Kidney capillary endothelial cell (primary cell): ENCODE measurements at places on chromosomes 3 and 15.

DNA sequence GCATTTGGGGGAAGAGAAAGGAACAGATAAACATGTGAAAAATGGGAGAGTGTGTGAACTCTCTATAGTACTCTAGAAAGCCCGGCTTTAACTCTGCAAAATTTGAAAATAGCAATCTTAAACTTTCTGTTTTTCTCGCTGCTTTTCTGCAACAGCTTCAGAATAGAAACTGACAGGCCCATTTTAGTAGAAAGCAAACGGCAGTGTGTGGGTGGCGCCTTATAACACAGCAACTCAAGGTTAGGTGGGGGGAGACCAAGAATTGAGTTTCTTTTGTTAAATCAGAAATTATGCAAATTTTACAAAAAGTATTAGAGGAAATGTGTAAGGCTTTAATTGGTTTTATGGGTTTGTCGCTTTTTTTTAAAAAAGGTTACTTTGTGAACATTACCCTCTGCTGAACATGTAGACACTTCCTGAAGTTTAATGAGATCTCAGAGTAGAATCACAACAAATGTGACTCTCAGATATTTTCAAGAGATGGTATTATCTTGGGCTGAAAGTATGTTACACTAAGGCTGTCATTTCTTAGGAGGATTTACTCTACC lies 107.0 kb downstream of the PTPRG start:
- DNase-seq = no peak

GRCh38 chr3:55686426-55687254 lies 199.5 kb upstream of the WNT5A start:
- no peak for DNase-seq

GRCh38 chr3:13477943-13478342 lies 2.2 kb upstream of the HDAC11 start:
- no peak for DNase-seq

DNA sequence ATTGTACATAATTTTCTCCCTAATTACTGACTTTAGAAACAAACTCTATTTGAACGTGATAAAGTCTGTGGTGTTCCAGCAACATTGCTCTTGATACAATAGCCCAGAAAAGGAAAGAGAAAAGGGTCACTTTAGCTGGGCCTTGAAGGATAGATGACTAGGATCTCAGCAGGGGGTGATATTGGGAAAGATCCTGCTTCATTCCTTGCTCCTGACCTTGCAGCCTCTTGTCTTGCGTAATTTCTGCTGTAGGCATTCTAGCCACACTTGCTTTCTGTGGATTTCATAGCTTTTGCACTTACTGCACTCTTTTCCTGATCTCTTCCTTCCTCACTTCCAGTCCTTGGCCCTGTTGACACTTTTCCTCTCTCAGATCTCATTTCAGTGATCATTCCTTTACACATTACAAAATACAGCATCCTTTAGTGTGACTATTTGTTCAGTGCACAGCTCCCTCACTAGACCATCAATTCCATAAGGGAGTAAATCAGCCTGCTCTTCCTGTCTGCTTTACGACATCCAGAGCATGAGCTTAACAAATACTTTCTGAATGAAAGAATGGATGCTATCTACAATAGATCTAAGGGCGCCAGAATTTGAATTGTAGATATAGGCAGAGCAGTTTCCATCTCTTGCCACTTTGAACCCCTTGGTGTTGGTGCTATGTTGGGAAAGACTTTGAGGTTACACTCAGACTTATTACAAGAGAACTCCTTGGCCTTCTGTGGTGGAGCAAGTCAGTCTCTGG lies 559.6 kb upstream of the MDFIC2 start:
- no peak for DNase-seq

DNA sequence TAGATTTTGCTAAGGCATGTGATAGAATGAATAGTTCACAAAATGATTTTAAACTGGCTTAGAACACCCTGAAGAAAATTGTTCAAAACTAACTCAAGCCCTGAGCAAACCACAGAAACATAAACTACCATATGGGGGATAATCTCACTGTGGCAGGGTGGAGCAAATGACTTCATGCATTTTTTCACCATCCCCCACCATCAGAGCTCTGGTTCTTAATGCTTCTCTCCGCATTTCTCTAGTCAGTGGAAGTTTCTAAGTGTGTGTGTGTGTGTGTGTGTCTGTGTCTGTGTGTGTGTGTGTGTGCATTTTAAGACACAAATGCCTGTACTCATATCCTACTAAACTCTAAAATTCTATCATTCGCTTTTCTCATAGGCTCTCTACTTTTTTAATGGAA lies 107.1 kb upstream of the PHLDB2 start:
- no peak for DNase-seq

DNA sequence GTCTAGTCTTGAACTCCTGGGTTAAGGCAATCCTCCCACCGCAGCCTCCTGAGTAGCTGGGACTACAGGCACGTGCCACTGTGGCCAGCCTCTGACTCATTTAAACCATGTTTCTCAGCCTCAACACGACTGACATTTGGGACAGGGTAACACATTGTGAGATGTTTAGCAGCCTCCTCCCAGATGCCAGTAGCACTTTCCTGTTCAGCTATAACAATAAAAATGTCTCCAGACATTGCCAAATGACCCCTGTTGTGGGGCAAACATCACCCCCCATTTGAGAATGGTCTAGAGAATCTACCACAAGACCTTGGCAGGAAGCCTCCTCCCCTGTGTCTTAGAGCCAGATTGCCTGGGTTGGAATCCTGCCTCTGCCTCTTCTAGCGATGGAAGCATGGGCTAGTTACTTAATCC lies 8.4 kb downstream of the TMEM40 start:
- DNase-seq = no peak

- no peak for DNase-seq
These were observed 13.3 kb downstream of the SEMA3G start for GRCh38 chr3:52431459-52432223.

- no peak for DNase-seq
These were observed 71.4 kb downstream of the SMAD3 start for GRCh38 chr15:67136802-67137201.

DNA sequence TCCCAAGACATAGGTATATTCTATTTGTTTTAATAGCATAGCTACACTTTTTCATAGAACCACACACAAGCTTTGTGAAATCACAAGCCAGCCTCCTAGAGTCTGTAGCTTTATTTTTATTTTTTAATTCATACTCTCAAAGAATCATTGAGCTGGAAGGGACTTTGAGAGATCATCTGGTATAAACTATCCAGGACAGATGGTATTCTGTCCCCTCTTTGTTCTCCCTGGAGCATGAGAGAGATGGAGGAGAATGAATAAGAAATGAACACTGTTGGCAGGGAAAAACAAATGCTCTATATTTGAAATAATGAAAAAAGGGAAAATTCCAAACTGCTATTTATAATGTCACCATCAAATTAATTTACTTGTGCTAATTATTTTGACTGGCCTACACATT lies 338.7 kb upstream of the IL12A start:
- DNase-seq = no peak

DNA sequence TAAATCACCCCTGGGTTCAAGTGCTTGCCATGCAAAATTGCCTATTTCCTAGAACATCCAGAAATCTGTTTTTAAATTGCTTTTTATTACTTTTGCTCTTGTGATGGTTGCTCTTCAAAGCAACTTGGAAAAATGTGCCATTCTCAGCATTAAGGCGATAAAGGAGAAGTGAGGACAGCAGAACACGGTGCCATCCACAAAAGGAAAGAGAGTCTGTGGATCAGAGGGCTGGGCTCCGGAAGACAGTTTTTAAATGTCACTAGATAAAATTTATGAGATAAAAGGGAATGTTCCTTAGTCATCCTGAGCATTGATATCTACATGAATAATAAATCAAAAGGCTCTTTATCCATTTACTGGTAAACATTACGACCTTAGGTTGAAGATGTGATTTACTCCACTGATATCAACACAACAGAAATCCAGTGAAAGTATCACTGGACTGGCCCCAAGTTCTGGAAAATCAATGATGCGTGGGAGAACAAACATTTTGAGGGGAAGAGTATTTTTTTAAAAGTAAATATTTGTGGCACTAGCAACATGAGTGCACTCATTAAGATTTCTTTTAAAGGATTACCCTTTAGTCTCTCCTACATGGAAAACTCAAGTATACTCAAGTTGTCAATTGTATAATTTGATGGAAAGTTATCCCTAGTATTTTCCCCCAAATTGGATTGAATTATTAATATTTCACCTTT lies 554.7 kb downstream of the FHIT start:
- DNase-seq = no peak

GRCh38 chr3:156424758-156425157 lies 130.2 kb downstream of the SSR3 start:
- no peak for DNase-seq

DNA sequence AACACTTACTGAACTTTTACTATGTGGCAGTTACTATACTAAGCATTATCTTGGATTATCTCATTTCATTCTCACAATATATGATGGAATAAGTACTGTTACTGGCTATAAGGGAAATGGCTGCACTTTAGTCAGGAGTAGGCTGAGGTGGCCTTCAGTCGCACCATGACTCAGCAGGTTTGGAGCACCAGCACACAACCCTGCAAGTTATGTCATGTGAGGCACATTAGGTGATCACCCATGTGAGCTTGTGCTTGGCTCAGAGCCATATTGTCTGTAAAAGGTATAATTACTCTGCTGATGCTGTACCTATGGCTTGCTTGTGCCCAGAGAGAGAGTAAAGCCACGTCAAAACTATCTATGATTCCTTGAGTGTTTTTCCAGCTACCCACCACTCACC lies 54.1 kb upstream of the TIPARP start:
- DNase-seq = no peak

- no peak for DNase-seq
These were observed 48.5 kb upstream of the CHST2 start for GRCh38 chr3:143070977-143071551.

DNA sequence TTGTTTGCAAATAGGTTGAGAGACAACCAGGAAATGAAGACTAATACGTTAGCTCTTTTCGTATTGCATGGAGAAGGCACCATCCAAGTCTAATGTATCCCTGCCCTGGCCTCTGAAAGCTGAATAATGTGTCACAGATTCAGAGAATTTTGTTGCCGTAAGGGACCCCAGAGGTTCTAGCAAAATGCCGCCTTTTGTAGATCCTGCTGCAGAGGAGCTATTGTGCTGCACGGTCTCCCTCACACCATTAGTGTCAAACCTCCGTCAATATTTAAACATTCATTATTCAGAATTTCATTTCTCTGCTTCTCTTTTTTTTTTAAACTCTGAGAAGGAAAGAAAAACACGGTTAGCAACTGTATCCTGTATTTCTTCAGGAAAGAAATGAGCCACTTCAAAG lies 238.7 kb downstream of the EPHB1 start:
- DNase-seq = no peak

GRCh38 chr3:129266651-129267050 lies 12.0 kb upstream of the HMCES start:
- DNase-seq = no peak

DNA sequence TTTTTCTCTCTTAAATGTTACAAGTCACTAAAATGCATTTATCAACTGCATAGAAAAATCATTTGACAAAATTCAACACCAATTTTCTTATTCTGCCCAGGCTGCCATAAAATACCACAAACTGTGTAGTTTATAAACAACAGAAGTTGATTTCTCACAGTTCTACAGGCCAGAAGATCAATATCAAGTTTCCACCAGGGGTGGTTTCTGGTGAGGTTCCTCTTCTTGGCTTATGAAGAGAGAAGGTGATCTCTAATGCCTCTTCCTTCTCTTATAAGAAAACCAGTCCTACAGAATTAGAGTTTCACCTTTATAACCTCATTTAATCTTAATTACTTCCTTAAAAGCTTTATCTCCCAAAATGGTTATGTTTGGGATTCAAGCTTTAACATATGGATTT lies 10.9 kb upstream of the CD200R1L start:
- DNase-seq = no peak

DNA sequence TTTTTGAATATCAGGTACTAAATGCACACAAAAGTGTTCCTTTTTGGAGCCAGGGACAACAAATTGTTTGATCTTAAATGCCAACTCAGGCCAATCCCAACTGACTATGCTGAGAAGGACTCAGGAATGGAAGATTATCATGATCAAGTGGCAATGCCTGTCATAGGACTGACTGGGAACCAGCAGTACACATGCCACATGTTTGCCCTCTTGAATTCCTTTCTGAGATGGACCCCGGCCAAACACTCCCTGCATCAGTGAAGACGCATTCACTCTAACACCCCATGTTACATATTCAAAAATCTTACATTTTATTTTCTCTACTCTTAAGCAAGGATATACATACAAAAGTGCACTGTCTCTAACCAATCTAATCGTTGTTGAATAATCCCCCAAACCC lies 36.1 kb downstream of the CLDN18 start:
- DNase-seq = no peak

DNA sequence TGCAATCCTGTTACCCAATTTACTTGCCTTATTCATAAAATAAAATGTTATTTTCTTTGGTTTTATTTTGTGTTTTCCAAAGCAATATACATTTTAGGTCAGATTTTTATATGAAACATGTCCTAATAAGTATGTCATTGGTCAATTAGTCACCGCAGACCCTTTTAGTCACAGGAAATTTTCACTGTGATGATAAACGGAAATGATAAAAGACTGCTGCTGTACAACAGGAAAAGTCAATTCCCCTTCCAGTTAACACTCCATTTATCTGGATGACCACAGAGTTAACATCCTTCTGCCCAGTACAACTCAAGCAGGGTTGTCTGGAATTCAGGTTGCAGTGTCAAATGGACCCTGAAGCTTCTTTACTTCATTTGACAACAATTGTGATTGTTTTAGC lies 175.2 kb downstream of the LSAMP start:
- DNase-seq = peak; percentile 70

DNA sequence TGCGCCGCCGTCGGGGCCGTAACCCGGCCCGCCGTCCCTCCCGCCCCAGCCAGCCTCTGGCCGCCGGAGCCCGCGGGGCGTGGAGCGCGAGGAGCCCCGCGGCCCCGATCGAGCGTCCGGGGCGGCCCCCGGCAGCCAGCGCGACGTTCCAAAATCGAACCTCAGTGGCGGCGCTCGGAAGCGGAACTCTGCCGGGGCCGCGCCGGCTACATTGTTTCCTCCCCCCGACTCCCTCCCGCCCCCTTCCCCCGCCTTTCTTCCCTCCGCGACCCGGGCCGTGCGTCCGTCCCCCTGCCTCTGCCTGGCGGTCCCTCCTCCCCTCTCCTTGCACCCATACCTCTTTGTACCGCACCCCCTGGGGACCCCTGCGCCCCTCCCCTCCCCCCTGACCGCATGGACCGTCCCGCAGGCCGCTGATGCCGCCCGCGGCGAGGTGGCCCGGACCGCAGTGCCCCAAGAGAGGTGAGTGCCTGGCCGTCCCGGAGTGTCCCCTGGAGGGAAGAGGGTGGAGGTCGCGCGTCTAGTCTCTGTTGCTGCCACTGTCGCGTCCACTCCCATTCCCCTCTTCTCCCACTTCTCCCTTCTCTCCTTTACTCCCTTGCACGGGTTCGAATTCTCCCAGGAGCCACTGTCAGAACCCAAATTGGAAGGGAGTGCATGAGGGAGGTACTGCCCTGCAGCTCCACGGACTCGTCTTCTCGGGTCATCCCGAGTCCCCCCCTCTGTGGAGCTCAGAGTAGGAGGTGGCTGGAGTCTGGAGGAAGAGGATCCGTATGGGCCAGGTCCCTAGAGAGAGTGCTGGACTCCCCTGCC lies 585 bp downstream of the CSK start:
- no peak for DNase-seq

GRCh38 chr3:118900737-118901525 lies 133.7 kb downstream of the IGSF11 start:
- no peak for DNase-seq

GRCh38 chr3:130582457-130583153 lies 65.6 kb downstream of the COL6A6 start:
- no peak for DNase-seq

GRCh38 chr3:19934098-19934566 lies at the start of gene EFHB:
EFHB (minus strand) TSS chr3:19934217; CDS start chr3:19934018, 199 bp downstream.
- DNase-seq = no peak
